NCI-H2171 treated with DMSO at 0.1 percent for 48 hours (cell line): ENCODE measurements at places on chromosomes 4 and X.

DNA sequence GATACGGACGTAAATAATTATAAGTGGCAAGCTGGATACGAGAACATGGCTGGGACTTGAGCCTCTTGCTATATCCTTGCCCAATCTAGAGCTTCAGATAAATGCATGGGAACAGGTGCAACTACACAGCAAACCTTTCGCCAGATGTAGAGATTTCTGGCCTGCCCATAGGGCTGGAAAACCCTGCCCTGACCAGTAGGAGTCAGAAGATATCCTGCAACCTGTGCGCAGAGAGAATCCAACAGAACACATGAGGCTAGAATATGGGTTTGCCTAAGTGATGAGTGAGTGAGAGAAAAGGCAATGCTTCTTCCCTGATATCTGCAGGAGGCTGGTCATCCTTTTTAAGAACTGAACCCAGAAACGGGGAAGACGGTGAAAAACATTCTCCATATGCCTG lies 805.3 kb upstream of the TENM3 start:
- no peak for DNase-seq

DNA sequence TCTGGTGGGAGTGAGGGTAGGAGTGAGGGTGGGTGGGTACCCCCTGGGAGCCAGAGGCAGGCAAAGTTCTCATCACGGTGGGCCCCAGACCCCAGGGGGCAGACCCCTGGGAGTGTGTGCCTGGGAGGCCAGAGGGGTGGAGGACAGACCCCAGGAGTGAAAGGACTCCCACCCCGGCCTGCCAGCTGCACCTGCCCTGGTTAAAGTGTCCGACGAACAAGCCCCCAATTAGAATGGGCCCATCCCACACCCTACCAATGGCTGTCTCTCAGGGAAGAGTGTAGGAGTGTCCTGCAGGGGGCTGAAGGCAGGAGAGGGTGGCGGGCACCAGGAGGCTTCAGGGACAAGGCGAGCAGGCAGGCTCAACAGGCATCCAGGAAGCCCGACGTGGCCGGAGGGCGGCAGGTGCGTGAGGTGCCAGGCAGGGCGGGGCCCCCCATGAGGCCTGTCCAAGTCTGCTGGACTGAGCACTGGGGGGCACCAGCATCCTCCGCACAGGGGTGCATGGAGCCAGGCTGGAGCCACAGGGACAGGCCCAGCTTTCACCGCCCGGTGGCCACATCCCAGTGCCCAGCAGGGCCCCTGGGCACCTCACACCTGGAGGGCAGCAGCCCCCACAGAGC lies 8.7 kb downstream of the PDE6B start:
- DNase-seq = no peak

DNA sequence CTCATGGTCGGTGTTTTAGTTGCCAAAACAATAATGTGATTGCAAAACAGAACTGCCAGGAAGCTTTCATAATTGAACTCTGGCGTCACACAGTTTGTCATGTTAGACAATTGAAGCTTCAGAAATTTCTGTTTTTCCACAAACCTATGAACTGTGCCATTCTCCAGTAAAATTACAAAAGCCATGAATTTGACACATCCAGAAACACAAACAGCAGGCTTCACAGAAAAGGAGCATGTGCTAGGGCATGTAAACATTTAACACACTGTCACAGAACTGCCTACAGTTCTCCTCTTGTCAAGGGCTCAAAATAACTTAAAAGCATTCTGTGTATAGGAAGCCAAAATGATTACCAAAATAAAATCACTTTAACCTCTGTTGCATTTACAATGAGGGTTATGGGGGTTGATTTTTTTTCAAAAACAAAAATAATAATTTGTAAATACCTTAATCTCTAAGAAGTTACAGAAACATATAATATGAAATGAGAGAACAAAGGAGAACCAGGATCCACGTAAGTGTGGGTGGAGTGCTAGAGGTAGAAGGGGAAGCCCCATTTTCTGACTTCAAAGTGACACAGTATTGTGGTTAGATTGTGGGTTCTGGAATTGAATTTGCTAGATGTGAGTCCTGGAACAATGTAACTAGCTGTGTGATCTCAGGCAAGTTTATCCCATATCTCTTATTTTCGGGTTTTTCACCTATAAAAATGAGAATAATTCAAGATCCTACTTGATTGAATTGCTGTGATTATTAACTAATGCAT lies 295.0 kb downstream of the CENPC start:
- no peak for DNase-seq

DNA sequence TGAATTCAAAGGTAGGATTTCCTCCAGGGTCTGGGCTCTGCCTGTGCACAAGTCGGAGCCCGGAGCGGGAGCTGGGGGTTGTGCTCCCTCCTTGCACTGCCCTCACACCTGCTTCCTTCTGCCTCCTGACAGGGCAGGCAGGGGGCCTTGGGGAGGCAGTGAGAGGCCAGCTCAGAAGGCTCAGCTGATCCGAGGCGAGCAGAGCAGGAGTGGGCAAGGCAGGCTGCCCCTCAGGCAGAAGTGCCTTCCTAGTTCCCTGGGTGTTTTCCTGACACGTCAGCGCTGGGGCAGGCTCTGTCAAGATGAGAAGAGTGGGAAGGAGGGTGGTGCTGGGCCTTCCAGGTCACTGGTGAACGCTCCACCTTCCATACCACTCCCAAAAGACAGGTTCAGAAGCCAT lies 5.5 kb upstream of the IRAK1 start:
- no peak for DNase-seq

GRCh38 chrX:31832263-31832662 lies 760.4 kb upstream of the FTHL17 start:
- DNase-seq = no peak
